ENCODE measurements at places on chromosomes 2 and 18.

GRCh38 chr2:65530547-65531320, 98.3 kb upstream of the SPRED2 start:
- peak; percentile 65 for DNase-seq

- no peak for DNase-seq
Observed at GRCh38 chr2:119173556-119174060, 15.1 kb upstream of the C1QL2 start.

GRCh38 chr18:12053289-12053688, 40.4 kb upstream of the ANKRD62 start:
- no peak for DNase-seq

GRCh38 chr2:138373993-138374408, 127.6 kb upstream of the SPOPL start:
- DNase-seq = peak; percentile 69

- no peak for DNase-seq
Observed at GRCh38 chr2:238941262-238941792, 93.4 kb downstream of the TWIST2 start.

DNA sequence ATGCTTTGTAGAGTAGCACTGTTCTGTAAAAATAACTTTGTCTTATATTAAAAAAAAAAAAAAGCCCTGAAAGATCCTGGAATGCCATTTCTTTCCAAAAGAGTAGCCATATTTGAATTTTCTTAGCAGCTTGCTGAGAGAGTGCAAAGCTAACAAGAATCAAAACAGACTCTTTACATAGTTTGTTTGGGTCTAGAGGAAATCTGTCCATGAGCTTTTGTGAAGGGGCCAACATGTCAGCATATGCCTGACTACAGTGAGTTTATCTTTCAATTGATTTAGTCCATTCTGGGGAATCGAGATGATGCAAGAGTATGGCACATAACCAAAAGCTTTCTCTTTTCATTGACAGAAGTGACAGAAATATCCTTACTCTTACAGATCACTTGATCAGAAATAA, 777.7 kb upstream of the ACVR2A start:
- DNase-seq = no peak

DNA sequence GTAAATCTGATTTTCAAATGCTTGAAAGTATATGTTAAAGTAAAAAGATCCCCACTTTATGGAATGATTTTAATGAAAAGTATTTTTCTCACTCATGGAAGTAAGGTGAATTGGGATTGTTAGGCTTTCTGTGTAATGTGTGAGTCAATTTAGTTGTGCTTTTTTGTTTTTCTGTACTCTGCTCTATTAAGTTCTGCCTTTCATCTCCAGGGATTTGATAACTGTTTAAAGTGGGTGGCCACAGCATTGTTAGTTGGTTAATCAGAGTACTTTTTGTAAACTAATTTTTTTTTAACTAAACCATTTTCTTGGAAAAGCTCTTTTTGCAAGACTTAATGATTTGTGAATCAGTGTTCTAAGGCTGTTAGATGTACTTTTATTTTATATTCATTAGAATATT, 76.8 kb downstream of the ABI2 start:
- peak; percentile 59 for DNase-seq

- DNase-seq = peak; percentile 11
Observed at GRCh38 chr2:135052997-135053474, 944 bp downstream of the RAB3GAP1 start.

- DNase-seq = no peak
Observed at GRCh38 chr2:39679805-39680204, 14.1 kb downstream of the TMEM178A start.

DNA sequence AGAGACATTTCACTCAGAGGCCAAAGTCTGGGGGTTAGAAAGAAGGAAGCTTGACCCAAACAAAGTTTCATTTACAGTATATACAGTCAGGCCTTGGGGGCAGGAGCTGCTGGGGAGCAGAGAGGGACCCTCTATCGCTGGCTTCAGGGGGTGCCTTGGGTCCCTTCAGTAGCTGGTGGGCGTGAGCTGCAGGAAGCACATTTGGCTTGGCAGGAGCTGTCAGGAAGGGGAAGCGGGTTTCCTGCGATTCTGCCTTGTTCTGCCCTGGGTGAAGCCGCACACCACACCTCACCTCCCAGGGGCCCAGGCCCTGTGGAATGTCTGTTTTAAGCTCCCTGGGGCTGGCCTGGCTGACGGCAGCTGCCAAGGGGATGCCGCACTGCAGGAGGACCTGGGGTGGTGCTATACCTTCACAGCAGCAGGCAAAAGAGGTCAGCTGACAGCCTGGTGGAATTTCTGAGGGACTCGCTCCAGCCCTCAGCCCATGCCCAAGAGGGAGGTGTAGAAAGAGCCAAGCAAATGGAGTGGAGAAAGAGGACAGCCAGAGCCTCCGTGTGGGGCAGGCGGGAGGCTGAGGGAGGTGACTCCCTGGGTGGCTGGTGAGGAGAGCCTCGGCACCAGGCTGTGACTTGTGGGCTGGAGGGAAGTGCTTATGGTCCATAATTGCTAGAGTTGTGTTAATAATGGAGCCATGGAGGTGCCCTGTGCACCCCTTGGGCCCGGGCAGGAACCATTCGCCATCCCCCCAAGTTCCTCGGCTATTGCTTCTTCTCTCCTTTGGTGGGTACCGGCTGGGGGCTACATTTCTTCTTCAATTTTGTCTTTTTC, 43.9 kb downstream of the PSD4 start:
- DNase-seq = peak; percentile 39

GRCh38 chr2:1625281-1626001, 118.9 kb downstream of the PXDN start:
- peak; percentile 72 for DNase-seq

- DNase-seq = no peak
Observed at GRCh38 chr18:4704781-4705180, 249.7 kb upstream of the DLGAP1 start.

- no peak for DNase-seq
Observed at GRCh38 chr2:2641541-2642410, 310.7 kb upstream of the MYT1L start.

GRCh38 chr2:106885329-106885728, 638 bp downstream of the ST6GAL2 start:
- DNase-seq = peak; percentile 10

GRCh38 chr2:205259121-205259520, 423.2 kb upstream of the NRP2 start:
- peak; percentile 31 for DNase-seq

DNA sequence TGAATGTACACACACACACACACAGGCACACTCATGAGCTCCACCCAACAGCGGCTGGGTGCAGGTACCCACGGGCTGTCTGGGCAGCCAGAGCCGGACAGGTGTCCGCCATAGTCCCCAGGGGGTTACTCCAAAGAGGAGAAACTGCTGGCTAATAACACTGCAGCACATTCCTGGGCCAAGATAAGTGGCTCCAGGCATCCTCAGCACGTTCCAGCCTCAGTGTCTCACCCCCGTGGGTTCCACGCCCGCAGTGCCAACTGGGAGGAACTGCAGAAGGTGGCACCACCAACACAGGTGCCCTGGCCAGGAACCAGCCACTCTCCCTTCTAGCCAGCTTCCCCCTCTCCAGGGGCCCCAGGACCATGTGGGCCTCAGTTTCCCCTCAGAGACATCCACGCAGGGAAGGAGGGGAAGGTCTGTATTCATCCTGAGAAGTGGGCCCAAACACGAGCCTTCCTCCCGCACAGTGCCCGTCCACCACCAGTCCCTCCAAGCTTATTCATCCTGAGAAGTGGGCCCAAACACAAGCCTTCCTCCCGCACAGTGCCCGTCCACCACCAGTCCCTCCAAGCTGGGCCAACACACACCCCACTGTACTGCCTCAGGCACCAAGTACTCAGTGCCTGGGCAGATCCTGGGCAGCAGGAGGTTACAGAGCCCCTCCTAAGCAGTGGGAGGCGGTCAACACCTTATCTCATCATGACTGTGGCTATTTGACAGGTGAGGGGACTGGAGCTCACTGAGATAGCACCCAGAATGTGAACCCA, 47.6 kb downstream of the TNS1 start:
- DNase-seq = no peak

GRCh38 chr2:120052597-120052996, 39.7 kb downstream of the EPB41L5 start:
- no peak for DNase-seq

GRCh38 chr2:234623521-234623991, 126.7 kb upstream of the ARL4C start:
- no peak for DNase-seq

DNA sequence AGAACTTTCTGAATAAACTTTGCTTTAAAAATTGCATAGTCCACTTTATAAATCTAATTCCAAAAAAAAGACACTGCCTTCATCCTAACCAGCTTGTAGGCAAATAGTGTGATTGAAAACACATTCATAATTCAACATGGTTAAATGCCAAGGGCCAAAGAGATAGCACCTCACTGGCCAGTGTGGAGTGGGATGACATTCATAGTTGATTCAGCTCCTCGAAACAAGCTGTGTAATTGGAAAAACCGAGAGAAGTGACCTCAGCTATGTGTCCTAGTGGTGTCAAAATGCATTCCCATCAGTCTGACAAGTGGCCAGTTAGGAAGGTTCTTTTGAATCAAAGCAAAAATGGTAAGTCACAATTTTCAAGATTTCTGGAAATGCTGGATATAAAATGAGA, 1068.5 kb upstream of the CELF4 start:
- DNase-seq = no peak

- DNase-seq = peak; percentile 10
Observed at GRCh38 chr2:188181067-188181838, 110.4 kb upstream of the GULP1 start.

DNA sequence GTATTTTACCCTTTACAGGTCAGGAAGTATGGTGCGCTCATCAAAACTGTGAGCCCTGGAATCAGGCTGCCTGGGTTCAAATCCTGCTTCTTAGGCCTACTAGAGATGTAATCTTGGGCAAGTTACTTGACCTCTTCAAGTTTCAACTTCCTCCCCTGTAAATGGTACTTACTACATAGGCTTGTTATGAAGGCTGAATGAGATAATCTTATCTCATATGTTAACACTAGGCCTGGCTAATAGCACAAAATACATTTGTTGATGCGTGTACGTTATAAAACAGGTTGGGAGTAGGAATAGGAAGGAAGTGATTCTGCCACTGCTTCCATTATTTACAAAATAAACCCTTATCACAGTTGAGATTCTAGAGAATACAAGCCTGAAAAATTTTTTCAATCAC, 1.7 kb upstream of the RFTN2 start:
- no peak for DNase-seq

DNA sequence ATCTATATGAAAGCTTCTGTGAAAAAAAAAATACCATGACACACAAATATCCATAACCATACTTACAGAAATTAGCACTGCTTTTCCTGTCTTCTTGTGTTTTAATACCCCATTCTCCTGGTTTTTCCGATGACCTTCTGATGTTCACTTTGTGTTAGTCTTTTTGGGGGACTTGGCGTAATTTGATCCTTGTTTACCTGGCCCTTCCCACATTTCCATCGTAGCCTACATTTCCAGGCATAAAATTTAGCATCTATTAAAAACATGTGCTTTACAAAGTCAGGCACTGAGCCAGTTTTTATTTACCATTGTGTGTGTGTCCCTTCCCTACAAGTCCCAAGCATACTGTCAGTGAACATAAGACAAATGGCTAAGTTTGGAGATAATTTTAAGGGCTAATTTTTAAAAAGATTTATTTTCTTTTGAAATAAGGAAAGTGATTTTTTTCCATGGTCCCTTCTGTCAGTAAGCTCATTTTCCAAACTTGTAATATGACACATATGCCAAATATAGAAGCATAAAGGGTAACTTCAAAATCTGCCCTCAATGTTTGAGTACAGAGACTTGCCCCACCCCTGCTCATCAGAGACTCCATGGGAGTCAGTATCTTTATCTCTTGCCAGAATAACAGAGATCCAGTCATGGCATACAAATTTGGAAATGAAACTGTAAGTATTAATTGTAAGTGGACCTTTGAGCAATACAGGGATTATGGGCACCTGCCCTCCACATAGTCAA, 27.3 kb downstream of the SESTD1 start:
- no peak for DNase-seq

- DNase-seq = no peak
Observed at GRCh38 chr2:229343661-229344060, 72.6 kb upstream of the PID1 start.

GRCh38 chr2:12549641-12550040, 167.1 kb upstream of the TRIB2 start:
- DNase-seq = no peak

DNA sequence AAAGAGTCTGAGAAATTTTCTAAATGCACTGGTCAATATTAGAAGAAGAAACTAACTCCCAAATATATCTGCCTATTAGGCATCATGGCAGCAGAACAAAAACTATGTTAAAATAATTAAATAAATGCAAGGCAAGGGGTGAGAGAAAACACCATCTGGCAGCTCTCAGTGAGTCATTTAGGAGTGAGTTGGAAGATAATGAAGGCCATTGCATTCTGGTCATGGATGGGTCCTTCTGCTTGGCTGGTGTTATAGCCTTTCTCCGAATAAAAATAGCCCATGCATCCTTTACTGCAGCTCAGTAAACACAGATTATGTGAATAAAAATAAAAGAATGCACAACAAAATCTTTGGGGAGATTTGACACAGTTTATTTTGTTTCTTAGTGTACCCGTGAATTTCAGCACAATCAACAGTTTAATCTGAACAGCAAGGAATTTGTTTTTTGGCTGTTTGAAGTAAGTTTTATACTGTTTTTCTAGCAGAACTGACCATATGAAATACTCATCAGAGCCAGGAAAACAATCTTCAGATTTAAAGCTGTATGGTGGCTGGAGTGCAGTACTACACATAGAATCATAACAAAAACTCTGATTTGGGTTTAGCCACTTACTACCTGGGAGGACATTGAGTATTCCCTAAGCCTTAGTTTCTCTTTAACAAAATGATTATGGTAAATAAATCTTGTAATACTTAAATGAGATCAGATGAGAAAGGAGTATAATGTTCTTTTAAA, 225.1 kb upstream of the ITGA4 start:
- peak; percentile 42 for DNase-seq

- DNase-seq = no peak
Observed at GRCh38 chr2:6951046-6951445, 33.8 kb downstream of the RNF144A start.

GRCh38 chr18:8948471-8949149, 153.9 kb upstream of the NDUFV2 start:
- DNase-seq = peak; percentile 72

DNA sequence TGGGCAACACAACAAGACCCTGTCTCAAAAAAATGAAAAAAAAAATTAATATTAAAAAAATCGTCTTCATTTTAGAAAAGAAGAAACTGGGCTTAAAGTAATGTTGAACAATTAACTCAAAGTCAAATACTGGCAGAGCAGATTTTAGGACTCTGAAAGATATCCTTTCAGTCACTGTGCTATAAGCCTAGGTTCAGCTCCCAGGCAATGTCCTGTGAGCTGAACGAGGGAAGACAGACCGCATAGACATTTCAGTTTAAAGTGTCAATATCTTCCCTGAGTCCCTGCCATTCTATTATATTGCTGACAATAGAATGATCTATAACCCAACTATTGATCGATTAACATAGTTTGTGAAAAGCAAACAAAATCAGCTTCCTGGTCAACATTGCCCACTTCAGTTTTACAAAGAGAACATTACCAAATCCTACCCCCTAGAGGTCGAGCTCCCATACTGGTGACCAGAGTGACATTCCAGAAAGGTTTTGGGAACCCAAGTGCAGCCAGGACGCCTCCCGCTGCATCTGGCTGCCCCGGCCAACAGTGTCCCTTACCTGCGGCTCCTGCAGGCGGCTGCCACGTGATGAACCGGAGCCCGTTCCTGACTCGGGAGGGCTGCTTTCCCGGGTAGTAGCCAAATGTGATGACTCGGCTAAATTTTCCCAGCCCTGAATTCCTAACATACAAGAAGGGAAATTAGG, 639 bp downstream of the MRO start:
- DNase-seq = no peak
